ENCODE measurements at places on chromosomes 3 and 15.

GRCh38 chr15:36484038-36484778 is 95.2 kb upstream of the CDIN1 start:
- DNase-seq: no peak

DNA sequence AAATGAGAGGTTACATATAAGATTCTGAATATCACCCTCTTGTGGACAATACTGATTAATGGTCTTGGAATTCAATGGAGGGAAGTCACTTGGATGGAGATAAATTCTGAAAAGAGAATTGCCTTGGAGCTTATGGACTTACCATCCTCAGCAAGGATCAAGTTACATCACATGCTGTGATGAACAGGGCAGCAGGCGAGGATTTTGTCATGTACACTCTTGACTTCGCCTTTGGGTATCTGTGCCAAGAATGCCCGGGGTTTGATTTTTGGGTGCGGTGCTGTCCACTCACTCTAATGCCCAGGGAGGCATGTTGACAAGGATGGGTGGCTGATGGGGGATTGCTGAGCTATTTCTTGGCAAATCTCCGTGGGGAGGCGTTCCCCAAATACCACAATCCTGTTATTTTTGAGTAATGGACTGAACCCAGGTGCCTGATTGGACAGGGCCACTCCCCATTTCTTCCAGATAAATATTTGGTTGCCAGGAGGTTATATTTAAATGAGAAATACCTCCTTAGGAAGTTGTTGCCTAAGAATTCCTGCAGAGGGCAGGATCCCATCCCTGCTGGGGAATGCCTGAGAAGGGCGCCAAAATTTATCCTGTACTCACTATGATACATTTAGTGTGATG is 96.3 kb downstream of the TPRG1 start:
- DNase-seq: no peak

GRCh38 chr3:99620976-99621375 is 17.4 kb upstream of the COL8A1 start:
- DNase-seq: no peak

DNA sequence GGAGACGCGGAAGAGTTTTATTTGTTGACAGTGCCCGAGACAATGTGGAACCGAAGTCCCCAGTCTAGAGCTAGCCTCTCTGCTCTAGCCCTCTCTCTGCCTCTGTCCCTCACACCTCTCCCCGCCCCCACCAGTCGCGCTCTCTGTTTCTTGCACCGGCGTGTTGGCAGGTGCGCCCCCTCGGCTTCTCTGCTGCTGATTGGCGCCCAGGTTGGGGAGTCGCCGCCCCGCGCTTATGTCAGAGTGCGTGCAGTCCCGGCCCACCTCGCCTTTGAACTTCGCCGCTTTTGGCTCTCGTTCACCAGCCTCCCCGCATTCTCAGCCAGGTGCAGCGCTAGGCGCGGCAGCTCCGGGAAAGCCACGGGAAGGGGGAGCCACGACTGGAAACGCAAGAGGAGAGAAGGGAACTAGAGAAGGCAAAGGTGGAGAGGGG is at the start of gene SOX14:
SOX14 (plus strand) TSS at position 315 of the 433 bp plus-strand sequence. CDS start 470 bp downstream, outside the sequence.
- no peak for DNase-seq

GRCh38 chr3:101383656-101384055 is 63.3 kb upstream of the IMPG2 start:
- DNase-seq: no peak

- no peak for DNase-seq
These were observed 84.0 kb downstream of the IFT80 start for GRCh38 chr3:160314995-160315394.

DNA sequence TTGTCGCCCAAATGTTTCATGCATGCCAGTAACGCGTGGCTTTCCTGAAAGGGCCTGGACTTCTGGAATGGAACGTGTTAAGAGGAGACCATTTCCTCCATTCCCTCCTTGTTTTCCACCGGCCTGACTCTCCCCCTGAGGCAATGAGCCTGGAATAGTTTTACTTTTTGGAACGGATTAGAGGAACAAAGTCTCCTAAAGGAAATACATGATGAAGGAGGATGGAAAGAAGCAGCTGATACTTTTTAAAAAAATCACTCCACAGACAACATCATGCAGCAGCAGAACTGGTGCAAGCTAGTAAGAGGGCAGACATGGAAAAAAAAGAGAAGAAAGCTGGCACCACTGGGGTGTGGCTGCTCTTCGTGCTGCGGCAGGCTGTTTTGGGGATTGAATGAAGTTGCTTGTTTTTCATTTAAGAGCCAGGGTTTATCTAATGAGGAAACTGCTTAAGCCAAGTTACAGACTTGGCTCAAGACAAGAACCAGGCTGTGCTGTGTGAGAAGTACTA is 3.6 kb upstream of the KBTBD12 start:
- peak; percentile 73 for DNase-seq

- DNase-seq: no peak
These were observed 35.0 kb downstream of the ALCAM start for GRCh38 chr3:105401691-105402149.

DNA sequence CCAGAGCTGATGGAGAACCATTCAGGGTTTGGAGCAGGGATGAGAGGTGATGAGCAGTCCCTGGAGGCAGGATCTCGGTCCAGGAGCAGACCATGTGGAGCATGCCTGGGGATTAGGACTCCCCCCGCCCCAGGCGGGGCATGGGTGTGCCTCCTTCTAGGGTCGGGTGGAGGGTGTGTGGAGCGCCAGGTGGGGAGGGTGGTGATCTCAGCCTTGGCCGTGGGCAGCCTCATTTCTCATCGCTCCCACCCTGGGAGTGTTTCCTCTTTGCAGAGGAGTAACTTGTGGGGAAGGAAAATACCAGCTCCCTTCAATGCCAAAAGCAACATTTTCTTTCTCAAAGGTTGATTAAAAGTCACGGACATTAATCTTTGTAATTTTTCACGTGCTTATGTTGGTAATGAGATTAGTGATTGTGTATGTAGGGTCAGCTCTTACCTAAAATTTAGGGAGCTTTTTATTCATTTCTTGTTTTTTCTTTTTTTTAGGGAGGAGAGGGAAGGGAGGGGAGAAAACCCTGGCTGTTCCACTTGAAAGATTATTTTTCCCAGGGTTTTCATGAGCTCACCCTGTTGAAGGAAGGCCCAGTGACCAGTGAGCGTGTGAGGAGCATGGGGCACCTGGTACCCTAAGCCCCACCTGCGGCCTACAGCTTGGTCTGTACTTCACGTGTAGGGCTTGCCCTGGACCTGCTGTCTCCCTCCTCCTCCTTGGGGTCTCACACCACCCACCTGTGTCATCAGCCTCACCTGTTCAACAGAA is 11.0 kb downstream of the FBLN2 start:
- no peak for DNase-seq

- no peak for DNase-seq
These were observed 55.6 kb downstream of the RASA2 start for GRCh38 chr3:141542202-141542969.

GRCh38 chr15:90221246-90221900 is 12.4 kb downstream of the CIB1 start:
- peak; percentile 82 for DNase-seq

- DNase-seq: peak; percentile 68
These were observed 3.2 kb downstream of the AEN start for GRCh38 chr15:88624156-88624970.

- no peak for DNase-seq
These were observed 52.9 kb upstream of the TBL1XR1 start for GRCh38 chr3:177250151-177250550.

DNA sequence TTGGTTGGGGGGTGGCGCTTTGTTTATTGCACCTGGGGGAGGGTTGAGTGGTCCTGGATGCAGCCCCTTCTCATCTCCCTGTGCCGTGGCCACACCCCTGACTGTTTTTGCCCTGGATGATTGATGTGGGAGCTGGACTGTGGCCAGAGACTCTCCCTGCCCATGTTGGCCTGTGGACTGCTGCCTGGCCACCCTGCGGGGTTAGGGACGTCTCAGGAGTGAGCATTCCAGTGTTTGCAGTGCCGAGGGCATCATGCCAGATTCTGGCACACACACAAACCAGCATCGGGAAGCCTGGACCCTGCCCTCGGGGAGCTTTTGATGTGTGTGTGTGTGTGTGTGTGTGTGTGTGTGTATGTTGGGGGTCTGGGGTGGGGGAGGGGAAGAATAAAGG is 15.8 kb downstream of the APBA2 start:
- no peak for DNase-seq

DNA sequence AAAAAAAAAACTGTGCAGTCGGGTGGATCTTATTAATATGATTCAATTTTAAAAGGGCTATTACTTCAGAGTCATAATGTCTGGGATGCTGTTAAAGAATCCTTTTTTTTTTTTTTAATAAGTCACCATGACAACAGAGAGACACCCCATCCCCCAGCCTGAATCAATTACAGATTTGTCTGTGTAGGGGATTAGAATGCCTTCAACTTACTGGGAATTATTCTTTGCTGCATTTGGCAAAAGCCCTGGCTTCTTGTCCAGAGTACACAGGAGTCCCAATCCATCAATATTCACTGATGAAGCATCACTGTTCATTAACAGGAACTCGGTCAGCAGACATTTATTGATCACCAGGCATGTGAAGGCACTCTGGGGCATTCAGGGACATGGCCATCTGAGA is 12.7 kb upstream of the PXYLP1 start:
- no peak for DNase-seq

- DNase-seq: peak; percentile 51
These were observed 105.1 kb downstream of the ZMAT3 start for GRCh38 chr3:178966299-178967176.

- no peak for DNase-seq
These were observed 805.8 kb downstream of the NAALADL2 start for GRCh38 chr3:175664911-175665310.

- DNase-seq: no peak
These were observed 70.4 kb upstream of the SETMAR start for GRCh38 chr3:4232798-4233197.

DNA sequence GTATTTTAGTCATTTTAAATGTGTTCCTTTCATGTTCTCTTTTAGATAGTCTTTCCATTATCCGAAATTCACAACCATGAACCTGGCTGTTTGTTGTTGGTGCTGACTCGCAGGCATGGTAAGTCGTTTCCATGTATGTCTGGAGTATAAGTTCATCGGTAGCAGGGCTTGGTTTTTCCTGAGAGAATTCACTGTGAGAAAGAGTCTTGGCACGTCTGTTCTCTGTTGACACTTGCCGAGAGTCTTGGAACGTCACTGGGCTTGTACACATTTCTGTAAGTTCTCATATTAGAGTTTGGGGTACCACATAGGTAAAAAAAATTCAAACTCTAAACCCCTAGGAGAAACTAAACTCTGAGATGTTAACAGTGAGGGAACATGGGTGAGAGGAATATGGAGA is 29.4 kb upstream of the EIF4A2 start:
- no peak for DNase-seq

GRCh38 chr3:45981346-45982074 is 14.1 kb downstream of the FYCO1 start:
- DNase-seq: peak; percentile 58

- DNase-seq: peak; percentile 35
These were observed 316.2 kb upstream of the THRB start for GRCh38 chr3:24810881-24811280.

- DNase-seq: no peak
These were observed 1.7 kb downstream of the KLHL40 start for GRCh38 chr3:42686832-42687650.

DNA sequence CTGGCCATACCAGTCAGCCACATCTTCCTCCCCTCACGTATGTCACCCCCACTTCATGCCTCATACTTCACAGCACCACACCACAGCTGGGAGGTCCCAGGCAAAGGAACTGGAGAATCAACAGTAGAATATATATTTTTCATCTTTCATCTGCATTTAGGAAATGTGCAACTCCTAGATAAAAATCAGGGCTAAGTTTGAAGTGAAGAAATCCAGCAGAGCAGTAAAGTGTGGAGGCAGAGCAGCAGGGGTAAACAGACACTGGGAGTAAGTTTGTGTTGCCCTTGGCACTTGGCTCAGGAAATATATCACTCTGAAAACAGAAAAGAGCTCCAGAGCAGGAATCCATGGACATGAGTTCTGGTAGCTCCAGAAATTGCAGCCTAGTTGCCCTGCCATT is 2.8 kb upstream of the HERC1 start:
- DNase-seq: peak; percentile 35

DNA sequence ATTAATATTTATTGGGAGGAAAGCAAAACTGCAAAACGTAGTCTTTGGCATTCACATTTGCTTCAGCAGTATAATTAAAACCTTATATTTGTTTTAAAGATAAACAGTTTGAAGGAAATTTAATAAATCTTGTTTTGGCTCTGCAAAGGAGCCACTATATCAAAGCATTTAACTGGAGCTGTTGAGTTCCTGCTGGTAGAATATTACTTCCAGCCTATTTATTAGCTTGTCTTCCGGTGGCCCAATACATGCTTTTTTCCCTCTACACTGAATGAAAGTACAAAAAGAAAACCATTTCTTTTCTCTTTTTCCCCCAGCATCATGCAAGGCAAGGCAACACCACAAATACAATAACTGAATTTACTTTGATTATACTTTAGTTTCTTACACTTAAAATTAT is 26.3 kb downstream of the SPTSSB start:
- DNase-seq: no peak

DNA sequence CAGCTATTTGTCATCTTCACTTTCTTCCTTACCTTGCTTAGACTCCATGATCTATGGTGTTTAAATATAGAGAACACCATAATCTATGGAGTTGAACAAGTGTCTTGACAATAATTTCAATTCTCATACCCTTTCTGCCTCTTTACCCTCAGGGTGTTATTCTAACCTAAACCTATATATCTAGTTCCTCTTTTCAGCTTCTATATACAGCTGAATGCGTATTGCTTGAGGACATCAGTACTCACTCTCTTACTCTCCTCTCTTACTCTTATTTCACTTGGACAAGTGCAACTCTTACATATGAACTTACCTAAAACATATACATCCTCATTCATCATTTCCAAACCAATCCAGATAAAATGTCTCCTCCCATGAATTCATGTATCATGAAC is 187.1 kb downstream of the RAP2B start:
- no peak for DNase-seq

DNA sequence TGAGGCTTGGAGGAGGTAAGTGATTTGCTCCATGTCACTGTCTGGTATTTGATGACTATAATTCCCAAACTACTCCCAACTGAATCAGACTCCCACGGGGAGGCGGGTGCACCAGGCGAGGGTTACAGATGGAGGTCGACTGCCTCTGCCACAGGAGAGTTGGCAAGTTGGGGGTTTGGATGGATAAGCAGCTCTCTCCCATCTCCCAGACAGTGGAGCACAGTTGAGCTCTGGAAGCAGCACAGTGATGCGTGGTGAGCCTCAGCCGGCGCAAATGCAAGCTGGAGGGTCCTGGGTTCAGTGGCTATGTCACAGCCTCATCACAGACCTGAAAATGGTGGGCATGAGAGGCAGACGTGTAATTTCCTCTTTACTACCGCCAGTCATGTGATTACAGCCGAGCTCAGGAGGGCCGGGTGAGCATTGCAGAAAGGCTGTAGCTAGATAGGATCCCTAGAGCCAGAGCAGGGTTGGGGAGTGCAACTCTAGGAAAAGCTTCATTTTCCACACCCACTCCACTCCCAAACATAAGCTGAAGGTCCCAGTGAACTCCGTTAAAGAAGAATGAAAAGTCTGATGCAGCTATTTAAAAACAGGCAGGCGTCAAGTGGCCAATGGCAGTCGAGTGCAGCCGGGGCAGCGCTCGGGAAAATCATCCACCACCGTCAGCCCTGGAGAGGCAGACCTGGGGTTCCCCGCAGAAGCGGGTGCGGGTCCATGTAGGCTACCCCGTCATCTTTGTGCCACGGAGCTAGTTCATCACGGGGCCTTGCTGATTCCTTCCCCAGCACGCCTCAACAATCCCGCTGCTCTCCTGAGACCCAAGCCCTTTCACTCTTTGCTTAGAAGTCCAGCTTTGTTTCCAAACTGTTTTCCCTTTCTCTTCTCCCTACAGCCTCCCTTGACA is 33.3 kb upstream of the VPS8 start:
- DNase-seq: peak; percentile 68

GRCh38 chr3:12681943-12682390 is 18.1 kb upstream of the RAF1 start:
- peak; percentile 24 for DNase-seq

GRCh38 chr15:45831787-45832186 is 197.0 kb downstream of the SQOR start:
- no peak for DNase-seq
